ENCODE measurements at places on chromosomes 12 and 14.

GRCh38 chr12:12719496-12719895 lies 2.3 kb downstream of the CDKN1B start:
- DNase-seq: peak; percentile 92

DNA sequence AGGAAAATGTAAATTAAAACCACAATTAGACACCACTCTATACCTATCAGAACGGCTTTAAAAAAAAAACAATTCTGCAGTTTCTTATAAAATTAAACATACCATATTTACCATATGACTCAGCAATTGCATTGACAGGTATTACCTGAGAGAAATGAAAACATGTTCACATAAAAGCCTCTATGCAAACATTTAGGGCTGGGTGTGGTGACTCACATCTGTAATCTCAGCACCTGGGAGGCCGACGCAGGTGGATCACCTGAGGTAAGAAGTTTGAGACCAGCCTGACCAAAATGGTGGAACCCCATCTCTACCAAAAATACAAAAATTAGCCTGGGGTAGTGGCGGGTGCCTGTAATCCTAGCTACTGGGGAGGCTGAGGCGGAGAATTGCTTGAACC lies 41.1 kb downstream of the SPTB start:
- DNase-seq: no peak

DNA sequence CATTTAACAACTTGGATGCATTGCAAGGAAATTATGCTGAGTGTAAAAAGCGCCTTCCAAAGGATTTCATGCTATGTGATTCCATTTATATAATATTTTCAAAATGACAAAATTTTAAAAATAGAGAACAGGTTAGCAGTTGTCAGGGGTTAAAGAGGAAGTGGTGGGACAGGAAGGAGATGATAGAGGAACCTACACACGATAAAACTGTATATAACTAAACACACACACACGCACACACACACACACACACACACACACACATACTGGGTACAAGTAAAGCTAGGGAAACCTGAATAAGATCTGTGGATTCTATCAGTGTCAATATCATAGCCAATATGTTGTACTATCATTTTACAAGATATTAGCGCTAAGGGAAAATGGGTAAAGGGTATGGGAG lies 17.2 kb downstream of the TTC9 start:
- no peak for DNase-seq

DNA sequence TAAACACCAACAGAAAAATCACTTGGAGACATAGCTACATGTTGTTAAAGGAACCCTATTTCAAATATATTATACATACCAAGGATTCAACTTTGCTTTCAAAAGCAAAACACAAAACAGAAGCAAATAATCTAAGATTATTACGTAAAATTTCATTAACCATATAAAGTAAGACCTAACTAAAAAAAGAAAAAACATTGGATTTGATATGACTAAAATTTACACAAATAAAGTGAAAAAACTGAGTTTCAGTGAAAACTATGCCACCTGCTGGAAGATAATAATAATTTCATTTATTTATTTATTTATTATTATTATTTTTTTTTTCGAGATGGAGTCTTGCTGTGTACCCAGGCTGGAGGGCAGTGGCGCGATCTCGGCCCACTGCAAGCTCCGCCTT lies 45.2 kb downstream of the WDHD1 start:
- peak; percentile 40 for DNase-seq

DNA sequence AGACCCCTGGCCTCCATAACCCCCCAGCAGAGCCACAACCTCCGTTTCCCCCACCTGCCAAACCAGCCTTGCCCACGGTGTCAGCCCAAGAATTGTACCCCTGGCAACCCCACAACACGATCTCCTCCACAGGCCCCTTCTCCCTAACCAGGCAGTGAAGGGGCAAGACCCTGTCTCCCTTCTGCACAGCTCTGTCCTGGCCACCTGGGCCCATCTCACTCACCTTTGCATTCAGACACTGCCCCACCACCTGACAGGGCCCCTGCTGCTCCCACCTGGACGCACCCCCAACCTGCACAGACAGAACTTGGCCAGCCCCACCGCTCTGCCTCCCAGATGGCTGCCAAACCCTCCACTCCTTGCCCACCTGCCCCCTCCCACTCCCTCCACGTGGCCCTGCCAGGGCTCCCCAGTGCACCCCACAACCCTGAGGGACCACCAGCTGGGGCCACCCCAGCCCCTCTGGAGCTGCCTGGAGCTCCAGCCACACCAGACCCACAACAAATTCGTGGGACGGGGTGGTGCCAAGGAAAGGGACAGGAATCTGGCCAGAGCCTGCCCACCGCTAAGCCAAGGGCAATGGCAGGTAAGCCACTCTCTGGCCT lies 11.8 kb downstream of the AHNAK2 start:
- DNase-seq: no peak

DNA sequence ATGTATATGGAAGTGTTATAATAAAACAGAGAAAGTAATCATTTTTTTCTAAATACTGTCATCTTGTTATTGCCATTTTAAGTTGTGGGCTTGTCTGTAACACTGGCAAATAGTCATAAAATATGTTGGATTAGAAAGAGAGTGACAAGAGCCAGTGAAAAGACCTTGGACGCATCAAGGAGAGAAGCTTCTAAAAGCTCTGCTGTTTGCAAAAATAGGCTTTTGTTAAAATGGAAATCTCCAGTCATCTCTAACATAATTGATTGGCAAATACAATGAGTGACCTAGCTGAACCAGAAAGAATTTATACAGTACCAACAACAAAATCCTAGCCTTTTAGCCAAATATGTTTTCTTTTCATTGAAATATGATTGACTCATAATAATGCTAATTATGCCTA lies 245.8 kb upstream of the RMST start:
- no peak for DNase-seq

DNA sequence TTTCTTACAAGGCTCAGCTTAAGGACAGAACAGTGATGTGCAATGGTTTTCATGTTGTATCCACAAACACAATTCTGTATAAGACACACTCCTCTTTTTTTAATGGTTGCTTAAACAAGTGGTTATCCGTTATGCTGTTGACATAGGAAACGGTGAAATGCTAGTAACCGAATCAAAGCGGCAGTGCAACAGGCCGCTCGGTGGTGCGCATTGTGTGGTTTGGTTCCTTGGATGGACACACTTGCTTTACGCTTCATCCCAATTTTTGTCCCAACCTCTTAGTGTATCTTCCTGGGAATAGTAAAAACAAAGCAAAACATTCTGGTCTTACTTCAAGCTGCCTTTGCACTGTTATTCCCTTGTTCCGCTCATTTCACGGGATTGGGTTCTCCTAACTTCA lies 650 bp upstream of the PTGER2 start:
- no peak for DNase-seq
